ENCODE measurements at places on chromosomes 5 and 9. TPM values are rescaled to one million over a fixed set of nuclear protein-coding genes. Genes with fewer than 3 reads are reported as not detected.

The CYFIP2 gene
- polyA plus RNA-seq: 127 TPM

The LRRC19 gene
- polyA plus RNA-seq: 0.38 TPM

The FRRS1L gene
- 4.0 TPM for polyA plus RNA-seq

The PAEP gene
- 2.6 TPM for polyA plus RNA-seq

The INSL4 gene
- polyA plus RNA-seq: not detected

The LCN6 gene
- polyA plus RNA-seq: not detected

The LCN10 gene
- 0.18 TPM for polyA plus RNA-seq

The IL3 gene
- polyA plus RNA-seq: not detected

The PCDHB4 gene
- 1.3 TPM for polyA plus RNA-seq

The LIFR gene
- polyA plus RNA-seq: 53.7 TPM

GRCh38 chr5:113118298-113118697 lies 141.7 kb downstream of the DCP2 start:
- no peak for DNase-seq

DNA sequence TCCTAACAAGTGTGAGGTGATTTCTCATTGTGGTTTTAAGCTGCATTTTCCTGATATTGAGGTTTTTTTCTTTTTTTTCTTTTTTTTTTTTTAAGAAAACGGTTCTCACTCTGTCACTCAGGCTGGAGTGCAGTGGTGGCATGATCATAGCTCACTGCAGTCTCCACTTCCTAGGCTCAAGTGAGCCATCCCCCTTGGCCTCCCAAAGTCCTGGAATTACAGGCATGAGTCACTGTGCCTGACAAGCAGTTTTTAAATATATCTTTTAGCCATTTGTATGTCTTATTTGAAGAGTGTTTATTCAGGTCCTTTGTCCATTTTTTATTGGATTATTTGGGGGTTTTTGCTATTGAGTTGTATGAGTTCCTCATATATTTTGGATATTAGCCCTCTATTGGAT lies 53.8 kb downstream of the GCNT1 start:
- DNase-seq: no peak

GRCh38 chr5:116626272-116626723 lies 51.7 kb upstream of the SEMA6A start:
- peak; percentile 43 for DNase-seq

- no peak for DNase-seq
Observed at GRCh38 chr5:17433406-17433805, 64.6 kb upstream of the TAF11L2 start.

DNA sequence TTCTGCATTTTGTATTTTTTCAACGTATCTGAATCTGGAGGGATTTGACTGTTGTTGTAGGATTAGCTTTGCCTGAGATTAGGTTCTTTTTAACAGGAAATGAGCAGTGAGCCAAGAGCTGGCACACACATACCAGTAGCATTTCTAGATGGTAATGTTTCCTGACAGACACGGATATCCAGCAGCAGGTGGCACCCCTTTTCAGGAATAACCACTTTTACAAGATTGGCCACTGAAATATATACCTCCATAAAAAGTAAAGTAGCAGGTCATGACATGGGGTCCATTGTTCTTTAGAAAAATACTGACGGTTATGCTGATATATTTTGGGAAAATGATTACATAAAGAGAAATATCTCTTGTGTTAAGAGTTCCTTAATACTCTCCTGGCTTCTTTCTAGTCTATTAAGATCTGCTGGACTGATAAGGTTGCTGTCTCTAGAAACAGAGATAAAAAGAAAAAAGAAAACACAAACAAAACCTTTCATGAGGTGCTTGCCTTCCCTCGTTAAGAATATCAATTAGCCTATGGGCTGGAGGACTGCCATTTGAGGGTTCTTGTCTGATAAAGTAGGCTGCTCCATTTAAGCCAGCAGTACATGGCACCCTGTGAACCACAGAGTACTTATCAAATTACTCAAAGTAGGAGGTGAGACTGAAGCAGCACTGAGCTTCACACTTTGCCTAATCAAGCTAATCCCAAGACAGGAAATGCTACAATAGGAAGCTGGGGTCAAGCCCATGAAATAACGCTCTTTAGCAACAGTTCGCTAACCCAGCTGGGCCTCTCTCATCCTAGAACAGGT lies 101.6 kb upstream of the PCA3 start:
- DNase-seq: no peak

DNA sequence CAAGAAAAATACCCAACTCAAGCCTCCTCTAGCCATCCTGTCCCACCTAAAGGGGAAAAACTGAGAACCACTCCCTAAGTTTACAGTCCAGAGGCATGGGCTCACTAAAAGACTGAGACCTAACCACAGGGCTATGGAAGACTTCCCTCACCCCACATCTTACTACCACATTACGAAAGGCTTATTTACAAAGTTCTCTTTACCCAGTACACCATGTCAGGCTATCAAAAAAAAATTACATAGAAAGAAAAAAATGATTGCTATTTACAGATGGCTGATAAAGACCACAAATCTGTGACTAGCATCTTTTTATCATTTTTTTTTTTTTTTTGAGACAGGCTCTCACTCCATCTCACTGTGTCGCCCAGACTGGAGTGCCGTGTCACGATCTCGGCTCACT lies 69.7 kb upstream of the TNPO1 start:
- no peak for DNase-seq

DNA sequence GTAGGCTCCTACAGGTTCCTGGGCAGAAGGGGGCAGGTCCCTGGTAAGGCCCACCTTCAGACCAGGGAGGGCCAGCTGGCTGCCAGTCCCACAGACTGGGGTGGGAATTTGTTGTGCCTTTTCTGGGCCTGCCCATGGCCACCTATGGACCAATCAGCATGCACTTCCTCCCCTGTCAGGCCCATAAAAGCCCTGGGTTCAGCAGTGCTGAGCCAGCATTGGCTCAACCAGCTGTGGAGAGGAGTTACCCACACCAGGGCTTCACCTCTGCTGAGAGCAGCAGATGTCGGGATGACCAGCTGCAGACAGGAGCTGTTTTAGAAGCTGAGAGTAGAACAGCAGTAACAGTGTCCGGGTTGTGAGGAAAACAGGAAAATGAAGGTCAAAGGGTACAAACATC lies 373.4 kb upstream of the ACO1 start:
- DNase-seq: no peak

- DNase-seq: no peak
Observed at GRCh38 chr9:13143281-13143680, 136.2 kb downstream of the MPDZ start.

DNA sequence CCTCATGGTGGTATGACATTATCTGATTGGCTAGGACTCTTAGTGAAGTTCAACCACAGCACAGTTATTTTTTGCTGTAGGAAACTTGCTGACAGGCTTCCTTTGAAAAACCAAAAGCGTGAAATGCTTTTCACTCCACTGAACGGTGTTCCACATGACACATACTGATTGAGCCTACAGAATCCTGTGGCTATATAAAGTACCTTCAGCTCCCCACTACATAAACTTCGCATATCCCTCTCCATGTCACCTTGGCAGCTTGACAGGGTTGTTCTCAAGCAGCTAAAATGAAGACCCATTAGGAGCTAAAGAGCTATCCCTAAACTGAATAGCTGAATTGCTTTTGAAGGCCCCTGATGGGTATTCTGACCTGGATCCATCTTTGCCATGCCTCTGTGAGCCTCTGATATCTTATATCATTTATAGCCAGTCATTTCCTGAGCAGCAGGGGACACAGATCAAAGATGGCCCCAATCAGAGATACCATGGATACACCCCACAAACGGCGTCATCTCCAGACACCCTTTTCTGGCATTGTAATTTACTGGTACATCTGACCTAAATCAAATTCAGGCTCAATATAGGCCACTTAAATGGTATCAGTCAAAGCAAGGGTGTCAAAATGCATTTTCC lies 91.5 kb downstream of the APBA1 start:
- no peak for DNase-seq

GRCh38 chr5:154743812-154744211 lies 11.4 kb upstream of the LARP1 start:
- DNase-seq: no peak

GRCh38 chr5:75260708-75261107 lies 24.0 kb upstream of the ANKRD31 start:
- no peak for DNase-seq

DNA sequence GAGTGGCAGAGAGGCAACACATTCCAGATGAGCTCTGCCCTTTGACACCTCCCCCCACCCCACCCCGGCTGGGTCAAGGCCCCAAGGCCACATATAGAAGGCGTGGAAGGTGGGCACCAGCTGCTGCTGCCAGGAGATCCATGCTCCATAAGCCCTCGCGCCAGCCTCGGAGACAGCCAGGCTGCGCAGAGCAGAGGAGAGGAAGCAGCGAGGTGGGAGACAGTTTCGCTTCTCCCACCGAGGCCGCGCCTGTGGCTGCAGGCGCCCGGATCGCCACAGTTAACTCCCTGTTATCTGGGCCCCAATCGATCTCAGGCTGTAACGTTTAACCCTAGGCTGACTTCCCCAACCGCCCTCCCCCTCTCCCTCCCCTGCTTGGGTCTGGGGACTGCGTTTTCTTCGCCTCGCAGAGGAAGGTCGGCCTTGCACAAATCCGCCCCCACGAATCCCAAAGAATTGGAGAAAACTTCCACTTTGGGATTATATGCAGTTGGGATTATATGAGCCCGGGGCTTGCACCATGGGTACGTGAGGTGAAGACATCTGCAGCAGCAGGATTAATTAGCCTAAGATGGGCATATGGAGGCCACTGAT lies 1.1 kb upstream of the CXXC5 start:
- no peak for DNase-seq

DNA sequence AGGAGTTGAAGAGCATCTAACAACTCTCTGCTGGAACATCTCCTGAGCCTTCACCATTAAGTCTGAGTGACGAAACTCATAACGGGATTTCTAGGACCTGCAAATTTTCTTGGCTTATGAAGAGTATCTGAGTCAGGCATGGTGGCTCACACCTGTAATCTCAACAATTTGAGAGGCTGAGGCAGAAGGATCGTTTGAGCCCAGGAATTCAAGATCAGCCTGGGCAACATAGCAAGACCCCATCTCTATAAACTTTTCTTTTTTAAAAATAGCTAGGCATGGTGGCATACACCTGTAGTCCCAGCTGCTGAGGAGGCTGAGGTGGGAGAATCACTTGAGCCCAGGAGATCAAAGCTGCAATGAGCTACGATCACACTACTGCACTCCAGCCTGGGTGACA lies 48.8 kb downstream of the EPB41L4B start:
- DNase-seq: no peak

GRCh38 chr5:131505237-131505908 lies 129.7 kb downstream of the RAPGEF6 start:
- DNase-seq: no peak

DNA sequence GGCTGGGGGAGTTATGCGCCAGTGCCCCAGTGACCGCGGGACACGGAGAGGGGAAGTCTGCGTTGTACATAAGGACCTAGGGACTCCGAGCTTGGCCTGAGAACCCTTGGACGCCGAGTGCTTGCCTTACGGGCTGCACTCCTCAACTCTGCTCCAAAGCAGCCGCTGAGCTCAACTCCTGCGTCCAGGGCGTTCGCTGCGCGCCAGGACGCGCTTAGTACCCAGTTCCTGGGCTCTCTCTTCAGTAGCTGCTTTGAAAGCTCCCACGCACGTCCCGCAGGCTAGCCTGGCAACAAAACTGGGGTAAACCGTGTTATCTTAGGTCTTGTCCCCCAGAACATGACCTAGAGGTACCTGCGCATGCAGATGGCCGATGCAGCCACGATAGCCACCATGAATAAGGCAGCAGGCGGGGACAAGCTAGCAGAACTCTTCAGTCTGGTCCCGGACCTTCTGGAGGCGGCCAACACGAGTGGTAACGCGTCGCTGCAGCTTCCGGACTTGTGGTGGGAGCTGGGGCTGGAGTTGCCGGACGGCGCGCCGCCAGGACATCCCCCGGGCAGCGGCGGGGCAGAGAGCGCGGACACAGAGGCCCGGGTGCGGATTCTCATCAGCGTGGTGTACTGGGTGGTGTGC lies at the start of gene RXFP3:
RXFP3 (plus strand) TSS at position 6 of the 636 bp plus-strand sequence; CDS start at position 361, 355 bp downstream.
- peak; percentile 16 for DNase-seq

DNA sequence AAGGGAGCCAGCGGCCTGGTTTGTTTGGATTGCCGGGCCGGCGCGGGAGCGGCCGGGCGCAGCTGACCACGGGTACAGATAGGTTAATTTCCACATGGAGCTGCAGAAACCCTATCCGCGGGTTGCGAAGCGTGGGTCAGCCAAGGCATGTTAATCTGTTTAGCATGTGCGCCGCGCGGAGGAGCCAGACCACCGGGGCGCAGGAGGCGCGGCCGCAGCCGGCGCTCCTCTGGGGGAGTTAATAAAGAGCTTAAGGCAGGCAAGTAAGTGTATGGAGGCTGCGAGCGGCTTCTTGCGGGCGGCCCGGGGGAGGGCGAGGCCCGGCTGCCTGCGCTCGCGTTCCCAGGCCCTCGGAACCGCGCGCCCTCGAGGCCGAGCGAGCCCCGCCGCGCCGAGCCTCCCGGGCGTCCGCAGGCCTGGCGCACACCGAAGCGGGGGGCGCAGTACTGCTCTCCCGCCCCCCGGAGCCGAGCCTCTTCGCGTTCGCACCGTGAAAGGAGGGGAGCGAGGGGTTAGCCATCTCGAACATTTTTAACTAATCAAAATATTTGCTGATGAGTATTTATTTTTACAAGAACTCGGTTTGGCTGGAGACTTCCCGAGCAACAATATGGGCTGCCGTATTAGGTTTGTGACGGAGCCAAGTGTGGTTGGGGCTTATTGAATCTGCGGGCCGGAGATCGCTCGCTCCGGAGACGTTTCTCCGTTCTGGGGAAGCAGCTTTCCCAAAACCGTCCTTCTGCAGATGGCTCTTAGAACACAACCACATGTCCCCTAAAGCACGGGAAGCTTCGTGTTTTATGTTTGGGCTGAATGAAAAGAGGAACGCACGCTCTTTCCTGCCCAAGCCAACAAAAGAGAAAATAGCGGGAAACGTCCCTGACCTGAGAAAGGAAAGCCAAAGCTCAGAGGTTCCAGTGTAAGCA lies 28.8 kb downstream of the FOXD1 start:
- DNase-seq: no peak

GRCh38 chr5:40017135-40017534 lies 592.4 kb upstream of the DAB2 start:
- no peak for DNase-seq

- DNase-seq: no peak
Observed at GRCh38 chr5:125276096-125276495, 529.7 kb upstream of the ZNF608 start.

GRCh38 chr5:125891061-125891725 lies 532.0 kb upstream of the GRAMD2B start:
- DNase-seq: no peak

GRCh38 chr5:27571681-27572080 lies 533.3 kb upstream of the CDH9 start:
- DNase-seq: no peak

GRCh38 chr9:21110708-21111576 lies 30.7 kb downstream of the IFNW1 start:
- DNase-seq: peak; percentile 48

DNA sequence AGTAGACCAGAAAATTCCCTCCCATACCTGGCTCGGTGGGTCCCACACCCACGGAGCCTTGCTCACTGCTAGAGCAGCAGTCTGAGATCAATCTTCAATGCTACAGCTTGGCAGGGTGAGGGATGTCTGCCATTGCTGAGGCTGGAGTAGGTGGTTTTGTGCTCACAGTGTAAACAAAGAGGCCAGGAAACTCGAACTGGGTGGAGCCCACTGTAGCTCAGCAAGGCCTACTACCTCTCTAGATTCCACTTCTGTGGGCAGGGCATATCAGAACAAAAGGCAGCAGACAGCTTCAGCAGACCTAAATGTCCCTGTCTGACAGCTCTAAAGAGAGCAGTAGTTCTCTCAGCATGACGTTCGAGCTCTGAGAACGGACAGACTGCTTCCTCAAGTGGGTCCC lies 5.6 kb upstream of the GZMA start:
- no peak for DNase-seq

Measured in left renal pelvis (tissue), 4 donors.